Right lung (tissue), 10 donors: ENCODE measurements at places on chromosomes 6 and 20.

DNA sequence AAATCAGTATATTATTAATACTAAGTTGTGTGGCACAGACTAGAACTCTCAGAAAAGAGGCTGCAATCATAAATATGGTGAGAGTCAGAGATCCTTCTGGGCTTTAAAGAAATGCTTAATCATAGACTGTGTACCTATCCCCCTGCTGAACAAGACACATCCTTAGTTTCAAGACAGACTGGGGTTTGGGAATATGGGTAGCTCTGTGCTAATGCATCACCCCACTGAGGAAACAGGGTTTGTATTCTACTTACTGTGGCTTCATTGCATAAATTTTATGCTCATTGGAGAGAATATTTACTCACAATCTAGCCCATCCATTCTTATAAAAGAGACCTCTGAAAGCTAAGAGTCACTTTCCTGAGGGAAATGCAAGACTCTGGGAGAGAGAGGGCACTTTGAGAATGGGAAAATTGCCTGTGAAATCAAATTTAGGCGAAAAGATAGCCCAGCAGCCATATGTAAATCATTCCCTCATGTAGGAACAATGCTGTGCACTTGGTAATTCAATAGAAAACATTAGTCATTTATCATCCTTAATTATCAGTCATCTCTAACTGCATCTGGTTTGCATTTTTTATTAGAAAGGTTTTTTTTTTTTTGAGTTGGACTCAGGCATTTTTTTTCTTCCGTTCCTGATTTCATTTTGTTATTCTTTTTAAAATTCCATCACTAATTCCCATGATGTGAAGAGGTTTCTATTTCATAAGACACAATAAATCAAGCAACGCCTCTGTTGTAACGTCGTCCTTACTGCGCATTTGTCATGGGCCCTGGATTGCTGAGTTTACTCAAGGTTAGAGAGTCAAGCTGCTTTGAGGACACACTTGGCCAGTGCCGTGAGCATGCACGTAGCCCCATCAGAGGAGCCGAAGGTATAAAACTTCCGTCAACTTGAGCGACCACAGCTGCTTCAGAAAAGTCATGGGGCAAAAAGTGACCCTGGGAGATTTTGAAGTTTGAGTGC, 91.8 kb downstream of the TRMT11 start:
- no peak for DNase-seq

- DNase-seq = no peak
These were observed 128.5 kb downstream of the CDH4 start for GRCh38 chr20:61380545-61380915.

DNA sequence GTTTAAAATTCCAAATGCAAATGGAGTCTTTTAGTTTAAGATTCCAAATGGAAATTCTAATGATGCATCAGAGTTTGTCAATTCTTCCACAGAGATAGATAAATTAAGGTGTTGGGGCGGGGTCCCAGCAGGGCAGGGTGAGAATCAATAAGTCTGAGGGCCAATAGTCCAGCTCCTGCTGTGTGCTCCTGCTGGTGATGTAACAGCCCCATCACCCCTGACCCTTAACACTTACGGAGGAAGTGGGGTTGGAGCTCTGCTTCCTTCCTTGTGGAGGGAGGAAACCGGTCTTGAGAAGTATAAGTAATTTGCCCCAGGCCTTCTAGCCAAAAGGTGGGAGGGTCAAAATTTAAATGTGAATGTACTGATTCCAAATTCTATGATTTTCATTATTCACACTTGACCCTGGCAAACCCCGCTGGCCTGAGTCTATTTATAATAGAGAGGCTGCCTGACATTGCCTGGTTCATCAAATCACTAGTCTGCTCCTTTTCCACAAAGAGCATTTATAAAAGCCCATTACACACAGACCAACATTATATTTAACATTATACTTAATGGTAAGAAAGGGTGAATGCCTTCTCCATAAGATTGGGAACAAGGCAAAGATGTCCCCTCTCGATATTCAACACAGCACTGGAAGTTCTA, 17.2 kb downstream of the ZBTB2 start:
- no peak for DNase-seq

- DNase-seq = no peak
These were observed 140.4 kb downstream of the TINAG start for GRCh38 chr6:54448617-54449016.

DNA sequence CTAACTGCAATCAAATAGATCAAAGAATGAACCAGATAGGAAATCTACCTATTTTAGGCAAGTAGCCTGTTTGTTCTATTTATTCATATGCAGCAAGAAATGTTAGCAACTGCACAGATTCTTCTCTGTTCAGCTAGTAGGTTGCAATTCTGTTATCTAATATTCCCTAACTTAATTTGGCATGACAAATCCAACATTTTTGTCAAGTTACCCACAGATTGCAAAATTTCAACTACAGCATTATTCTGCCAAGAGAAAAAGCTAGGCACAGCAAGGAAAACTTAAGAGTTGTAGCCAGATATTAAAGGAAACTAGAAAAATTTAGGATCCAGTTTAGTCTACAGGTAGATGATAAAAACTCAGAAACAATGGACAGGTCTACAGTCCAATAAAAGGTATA, 104.4 kb upstream of the SYNCRIP start:
- no peak for DNase-seq

- no peak for DNase-seq
These were observed 1.7 kb downstream of the NECAB3 start for GRCh38 chr20:33672426-33673113.

DNA sequence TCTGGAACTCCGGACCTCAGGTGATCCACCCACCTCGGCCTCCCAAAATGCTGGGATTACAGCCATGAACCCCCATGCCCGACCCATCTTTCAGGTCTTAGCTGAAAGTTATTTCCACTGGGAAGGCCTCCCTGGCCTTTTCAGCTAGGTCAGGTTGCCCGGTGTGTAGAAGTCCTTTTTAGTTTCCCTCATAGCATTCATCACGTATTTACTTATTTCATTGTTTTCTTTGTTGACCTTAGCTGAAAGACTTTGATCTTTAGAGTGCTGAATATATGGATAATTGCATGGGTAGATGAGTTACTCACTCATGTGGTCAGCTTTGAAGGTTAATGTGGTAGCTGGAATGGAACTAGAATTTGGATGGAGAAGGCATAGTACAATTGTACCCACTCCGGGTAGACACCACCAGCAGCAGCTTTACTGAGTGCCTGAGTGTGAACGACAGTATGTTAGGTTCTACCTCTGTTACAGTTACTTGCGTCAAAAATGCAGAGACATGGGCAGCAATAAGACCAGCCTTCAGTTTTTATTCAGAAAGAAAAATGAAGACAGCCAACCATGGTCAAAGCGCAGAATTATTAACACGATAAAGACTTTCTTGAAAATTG, 9.1 kb downstream of the KIZ start:
- DNase-seq = no peak

DNA sequence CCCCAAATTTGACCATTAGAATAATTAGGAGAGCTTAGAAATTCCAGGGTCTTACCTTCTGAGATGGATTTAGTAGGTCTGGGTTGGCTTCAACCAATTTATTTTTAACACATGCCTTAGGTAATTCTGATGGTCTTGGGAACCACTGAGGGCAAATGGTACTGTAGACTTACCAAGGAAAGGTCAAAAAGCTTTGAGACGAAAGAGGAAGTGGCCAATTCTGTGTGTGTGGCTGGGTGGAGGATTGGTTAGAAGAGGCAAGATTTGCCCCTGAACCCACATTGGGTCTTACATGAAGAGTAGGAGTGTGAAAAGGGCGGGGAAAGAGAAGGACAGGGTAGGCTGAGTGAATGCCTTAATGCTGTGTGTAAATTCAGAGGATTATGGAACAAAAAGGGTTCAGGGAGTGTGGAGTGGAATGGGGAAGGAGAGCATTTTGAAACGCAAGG, 2.7 kb downstream of the ITCH start:
- no peak for DNase-seq

DNA sequence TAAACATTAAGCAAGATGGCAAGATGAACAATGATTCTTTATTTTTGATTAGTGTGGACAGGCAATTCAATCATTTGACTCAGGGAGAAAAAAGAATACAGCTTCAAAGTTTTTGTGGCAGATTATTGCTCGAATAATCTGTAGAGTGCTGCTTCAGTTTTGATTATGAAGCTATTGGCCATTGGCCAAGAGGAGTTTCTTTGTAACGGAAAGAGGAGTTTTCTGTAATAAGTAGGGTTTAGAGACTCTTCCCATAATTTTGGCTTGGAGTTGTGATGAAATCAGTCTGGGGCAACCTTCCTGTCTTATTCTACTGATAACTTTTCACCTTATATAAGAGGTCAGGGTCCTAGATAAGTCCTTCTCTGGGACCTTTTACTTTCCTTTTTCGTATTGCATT, 256.7 kb upstream of the RAB32 start:
- no peak for DNase-seq

DNA sequence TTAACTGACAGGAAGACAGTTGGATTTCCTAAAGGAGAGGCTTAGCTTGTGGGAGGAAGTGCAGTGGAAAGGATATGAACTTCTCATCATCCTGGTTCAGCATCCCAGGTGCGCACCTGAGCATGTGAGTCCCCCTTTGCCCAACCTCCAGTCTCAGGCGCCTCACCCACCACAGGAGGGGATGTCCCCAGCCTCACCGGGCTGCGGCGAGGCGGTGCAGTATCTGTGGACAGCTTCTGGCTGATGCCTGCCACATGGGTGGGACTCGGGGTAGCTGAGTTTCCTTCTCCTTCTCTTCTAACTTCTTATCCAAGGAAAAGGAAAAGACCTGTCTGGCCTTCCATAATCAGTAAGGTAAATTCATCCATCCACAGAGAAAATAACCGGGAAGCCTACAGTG, 539.3 kb upstream of the AGPAT4 start:
- no peak for DNase-seq

DNA sequence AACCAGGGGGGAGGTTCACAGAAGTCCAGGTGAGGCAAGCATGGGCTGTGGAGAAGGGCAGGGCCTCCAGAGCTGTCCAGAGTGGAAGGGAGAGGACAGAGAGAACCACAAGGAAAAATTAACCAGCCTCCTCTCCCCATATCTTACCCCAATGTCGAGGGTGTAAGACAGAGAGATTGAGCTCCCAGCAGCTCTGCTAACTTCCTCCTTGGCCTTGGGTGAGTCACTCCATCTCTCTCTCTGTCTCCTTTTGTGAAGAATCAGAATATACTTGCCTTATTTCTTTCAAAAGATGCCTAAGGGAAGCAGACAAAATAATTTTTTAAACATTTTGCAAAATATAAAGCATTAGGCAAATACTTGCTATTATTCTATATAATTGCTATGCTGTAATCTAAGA, 58.3 kb upstream of the IYD start:
- DNase-seq = no peak

GRCh38 chr20:2301164-2301622, 5.4 kb downstream of the TGM3 start:
- DNase-seq = no peak

DNA sequence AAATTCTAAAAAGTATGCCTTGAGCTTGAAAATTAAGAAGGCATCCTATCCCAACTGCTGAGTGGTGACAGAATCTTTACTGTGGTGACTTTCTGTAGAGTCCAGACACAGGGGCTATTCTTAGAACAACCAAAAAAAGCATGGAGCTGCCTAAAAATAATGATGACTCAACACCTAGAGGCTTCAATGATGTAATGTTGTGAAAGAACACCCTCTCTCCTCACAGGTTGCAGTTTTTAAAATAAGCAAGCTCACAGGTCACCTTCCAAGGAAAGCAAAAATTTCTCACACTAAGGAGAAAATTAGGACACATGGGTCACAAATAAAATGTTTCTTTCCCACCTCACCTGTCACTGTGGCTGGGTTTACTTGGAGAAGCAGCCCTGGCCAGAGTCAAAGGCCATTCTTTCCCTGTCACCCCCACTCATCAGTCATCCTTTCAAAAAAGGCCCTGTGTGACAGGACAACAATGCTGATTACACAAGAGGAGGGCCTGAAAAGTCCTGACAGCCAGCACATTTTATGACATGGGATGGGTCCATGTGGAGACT, 53.5 kb downstream of the RCAN2 start:
- DNase-seq = no peak

DNA sequence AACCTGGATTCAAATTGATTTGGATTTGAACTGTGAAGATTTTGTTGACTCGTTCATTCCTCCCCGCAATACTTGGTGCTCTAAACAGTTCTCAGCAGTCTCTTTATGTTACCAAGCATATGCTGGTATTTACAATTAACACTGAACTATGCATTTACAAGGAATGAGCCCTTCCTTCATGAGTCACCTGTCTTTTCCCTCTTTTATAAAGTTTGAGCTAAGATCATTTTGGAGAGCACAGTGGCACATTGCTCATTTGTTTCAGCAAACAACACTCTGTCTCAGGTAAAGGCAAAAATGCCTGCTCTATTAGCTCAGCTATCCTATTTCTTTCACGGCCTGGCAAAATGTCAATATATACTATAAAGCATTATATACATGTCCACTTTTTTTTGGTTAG, 285.4 kb downstream of the PHACTR1 start:
- DNase-seq = no peak

GRCh38 chr20:53840532-53840931, 229.9 kb downstream of the BCAS1 start:
- DNase-seq = no peak

DNA sequence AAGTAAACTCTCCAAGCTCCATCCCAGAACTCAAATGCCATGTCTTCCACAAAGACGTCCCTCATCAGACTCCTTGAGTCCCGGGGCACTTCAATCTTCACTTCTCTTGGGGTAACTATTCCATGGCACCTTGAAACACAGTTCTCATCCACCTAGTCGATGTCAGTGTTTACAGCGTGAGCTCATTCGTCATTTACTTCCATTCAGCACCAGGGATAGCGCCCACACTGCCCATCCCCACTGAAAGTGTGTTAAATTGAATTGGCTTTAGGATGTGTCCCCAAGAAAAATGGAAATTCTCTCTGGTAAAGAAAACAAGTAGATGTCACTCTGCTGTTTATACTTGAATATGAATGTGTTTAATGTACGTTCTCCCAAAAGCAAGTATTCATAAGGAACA, 31.3 kb downstream of the KCNK15 start:
- DNase-seq = no peak

- DNase-seq = no peak
These were observed 153.2 kb upstream of the TAB2 start for GRCh38 chr6:149164199-149164750.

DNA sequence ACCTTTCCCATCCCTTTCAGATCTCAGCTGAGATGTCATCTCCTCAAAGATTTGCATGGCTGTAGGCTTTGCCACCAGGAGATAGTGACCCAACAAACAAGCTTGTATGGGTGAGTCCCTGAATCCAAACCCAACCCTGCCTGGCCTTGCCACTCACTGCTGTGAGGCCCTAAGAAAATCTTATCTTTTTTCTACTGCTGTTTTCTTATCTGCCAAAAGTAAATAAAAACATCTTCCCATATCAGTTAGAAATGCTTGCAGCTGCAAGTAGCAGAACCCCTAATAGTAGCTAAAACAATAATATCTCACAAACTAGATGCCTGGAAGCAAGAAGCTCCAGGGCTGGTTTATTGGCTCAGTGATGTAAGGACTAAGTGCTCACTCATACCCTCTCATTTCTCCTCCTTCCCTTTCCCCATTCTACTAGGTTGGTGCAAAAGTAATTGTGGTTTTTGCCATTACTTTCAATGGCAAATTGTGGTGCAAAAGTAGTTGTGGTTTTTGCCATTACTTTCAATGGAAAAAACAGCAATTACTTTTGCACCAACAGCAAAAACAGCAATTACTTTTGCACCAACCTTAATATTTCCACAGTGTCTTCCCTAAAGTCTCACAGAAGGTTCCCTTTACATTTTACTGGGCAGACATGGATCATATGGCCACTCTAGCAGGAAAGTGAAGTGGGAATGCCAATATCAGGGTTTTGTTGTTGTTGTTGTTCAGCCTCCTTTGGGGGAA, 56.7 kb upstream of the PSMF1 start:
- DNase-seq = no peak
